Activated naive CD4-positive, alpha-beta T cell treated with anti-CD3 and anti-CD28 coated beads for 36 hours (primary cell): ENCODE measurements at places on chromosomes 5 and 9. TPM values are rescaled to one million over a fixed set of nuclear protein-coding genes. Genes with fewer than 3 reads are reported as not detected.

Gene NEUROG1
- not detected for total RNA-seq

Gene RORB
- 0.02 TPM for total RNA-seq

GRCh38 chr9:79651251-79651795 is 79.6 kb downstream of the TLE4 start:
- no peak for DNase-seq

GRCh38 chr5:39599721-39600431 is 175.1 kb upstream of the DAB2 start:
- no peak for DNase-seq
